ENCODE measurements at places on chromosomes 7 and 10.

DNA sequence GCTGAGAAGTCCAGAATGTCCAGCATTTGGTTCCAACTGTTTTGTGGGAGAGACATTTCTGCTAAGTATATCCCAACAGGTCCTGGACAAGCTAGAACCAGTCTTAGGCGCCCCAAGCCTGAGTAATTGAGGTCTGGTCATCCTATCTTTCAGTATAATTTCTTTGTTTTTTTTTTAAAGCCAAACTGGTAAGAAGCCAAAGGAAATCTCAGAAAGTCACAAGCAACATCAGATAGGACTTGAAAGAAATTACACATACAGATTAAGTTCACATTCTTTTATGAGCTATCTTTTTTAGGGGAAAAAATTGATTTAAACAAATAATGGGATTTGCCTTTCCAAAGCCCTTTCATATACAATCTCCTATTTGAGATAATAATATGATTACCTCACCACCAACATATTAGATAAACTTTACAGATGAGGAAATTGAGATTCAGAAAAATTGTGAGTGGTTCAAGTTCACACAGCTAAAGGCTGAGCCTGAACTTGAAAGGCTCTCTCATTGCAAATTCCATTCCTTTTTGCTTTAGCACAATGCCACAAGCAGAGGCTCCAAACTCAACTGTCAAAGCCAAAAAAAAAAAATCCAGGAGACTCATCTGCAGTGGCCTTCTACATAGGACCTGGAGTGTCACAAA, 15.0 kb downstream of the PDLIM1 start:
- peak; percentile 80 for DNase-seq

GRCh38 chr10:4541292-4541691, 284.7 kb upstream of the AKR1E2 start:
- peak; percentile 94 for DNase-seq

DNA sequence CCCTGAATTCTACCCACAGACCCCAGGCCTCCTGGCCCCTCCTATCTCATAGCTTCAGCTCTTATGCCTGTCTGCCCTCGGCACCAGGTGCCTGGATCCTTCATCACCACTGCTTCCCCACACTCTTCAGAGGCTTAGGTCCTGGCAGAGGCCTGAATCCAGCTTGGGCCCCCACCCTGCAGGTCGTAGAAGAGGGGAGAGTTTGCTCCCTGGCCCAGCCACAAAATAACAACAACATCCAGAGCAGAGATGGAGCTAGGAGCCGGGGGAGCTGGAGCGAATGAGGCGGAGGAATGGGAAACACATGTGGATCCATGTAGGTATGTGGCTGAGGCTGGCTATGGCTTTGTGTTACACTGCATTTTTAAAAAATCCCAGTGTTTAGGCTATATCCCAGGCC, 7.8 kb upstream of the OPN4 start:
- DNase-seq, result no peak

GRCh38 chr7:91243591-91244301, 20.5 kb upstream of the FZD1 start:
- DNase-seq, result peak; percentile 30

Measured in cardiac fibroblast (primary cell).